RPMI7951 (cell line): ENCODE measurements at places on chromosomes 6 and 20. TPM values are rescaled to one million over a fixed set of nuclear protein-coding genes. Genes with fewer than 3 reads are reported as not detected.

Gene PPP1R14C
- total RNA-seq, result not detected in 2 replicates

Gene NKX2-4
- not detected in 2 replicates for total RNA-seq

Gene HLA-DRA
- 18.8 and 21.4 TPM in 2 replicates for total RNA-seq

Gene TCF21
- total RNA-seq, result not detected in 2 replicates

Gene LAMA4
- 7.6 and 7.7 TPM in 2 replicates for total RNA-seq

Gene CCN6
- total RNA-seq, result 0.24 TPM in 1 of 2 replicates, not detected in the other

Gene MEP1A
- not detected in 2 replicates for total RNA-seq

Gene ADTRP
- 0.48 and 0.98 TPM in 2 replicates for total RNA-seq

Gene C6orf58
- total RNA-seq, result not detected in 2 replicates

Gene HTR1E
- total RNA-seq, result not detected in 2 replicates

Gene VNN1
- 0.24 and 0.29 TPM in 2 replicates for total RNA-seq
